ENCODE measurements at places on chromosomes 4 and X.

- no peak for DNase-seq
Observed at GRCh38 chrX:153494061-153494460, 719 bp upstream of the BGN start.

DNA sequence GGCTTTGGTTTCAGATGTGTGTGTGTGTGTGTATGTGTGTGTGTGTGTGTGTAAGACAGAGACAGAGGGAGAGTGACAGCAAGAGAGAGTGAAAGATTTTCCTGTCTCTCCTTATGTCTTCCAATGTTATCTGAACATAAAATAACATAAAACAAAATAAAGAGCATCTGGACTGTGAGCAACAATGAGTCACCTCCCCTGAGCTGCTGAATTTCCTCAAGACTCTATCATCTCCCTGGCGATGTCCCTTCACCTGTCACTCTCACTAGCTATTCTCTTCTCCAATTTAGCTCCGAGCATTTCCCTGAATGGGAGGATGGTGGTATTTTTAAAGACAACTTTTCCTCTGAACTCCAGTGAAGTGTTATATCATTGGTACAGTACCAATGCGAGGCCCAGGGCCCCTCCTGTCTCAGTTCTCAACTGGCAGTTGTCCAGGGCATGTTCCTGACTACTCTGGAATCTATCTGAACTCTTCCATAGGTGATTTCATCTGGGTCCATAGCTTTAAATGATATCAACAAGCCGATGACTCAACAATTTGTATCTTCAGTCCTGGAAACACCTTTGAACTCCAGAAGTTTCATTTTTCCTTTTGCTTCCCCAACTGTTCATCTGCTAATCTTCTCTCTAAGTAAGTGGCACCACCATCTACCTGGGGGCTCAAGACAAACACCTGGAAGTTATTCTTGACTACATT is 195.0 kb upstream of the CLNK start:
- DNase-seq = no peak

GRCh38 chr4:110621839-110622751 is 782 bp downstream of the PITX2 start:
- DNase-seq = no peak

- no peak for DNase-seq
Observed at GRCh38 chr4:68719075-68719473, 48.6 kb upstream of the UGT2B15 start.

DNA sequence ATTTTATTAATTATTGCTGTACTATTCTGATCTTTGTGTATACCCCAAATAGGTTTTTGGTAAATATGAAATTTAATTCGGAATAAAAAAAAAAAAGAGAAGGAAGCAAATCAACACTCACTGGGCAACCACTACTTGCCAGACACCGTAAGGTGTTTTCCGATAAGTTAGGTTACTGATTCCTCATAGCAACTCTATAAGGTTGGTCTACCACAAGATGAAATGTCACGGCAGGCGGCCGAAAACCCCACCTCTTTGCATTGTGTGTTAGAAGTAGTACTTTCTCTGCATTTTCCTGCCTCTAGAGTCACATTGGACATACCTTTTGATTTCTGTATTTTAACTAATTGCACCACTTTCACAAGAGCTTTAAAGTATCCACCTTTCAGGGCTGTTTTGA is 44.5 kb upstream of the RASGEF1B start:
- DNase-seq = no peak

DNA sequence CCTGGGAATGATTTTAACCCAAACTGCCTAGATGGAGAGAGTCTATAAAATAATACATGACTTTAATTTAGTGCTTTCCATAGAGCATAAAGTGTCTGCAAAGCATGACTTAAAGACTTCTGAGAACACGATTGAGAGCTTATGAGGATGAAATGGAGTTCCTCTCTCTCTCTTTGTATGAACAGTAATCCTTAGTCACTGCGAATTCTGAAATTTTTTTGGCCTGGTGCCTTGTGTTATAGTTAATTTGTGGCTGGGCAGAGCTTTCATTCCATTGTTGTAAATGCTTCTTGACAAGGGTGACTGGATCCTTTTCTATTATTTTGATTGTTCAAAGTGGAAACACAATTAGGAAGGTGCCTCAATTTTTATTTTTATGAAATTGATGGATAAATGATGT is 179.5 kb downstream of the CEP135 start:
- DNase-seq = no peak

GRCh38 chrX:65196758-65197360 is 220.6 kb upstream of the ZC4H2 start:
- peak; percentile 2 for DNase-seq

DNA sequence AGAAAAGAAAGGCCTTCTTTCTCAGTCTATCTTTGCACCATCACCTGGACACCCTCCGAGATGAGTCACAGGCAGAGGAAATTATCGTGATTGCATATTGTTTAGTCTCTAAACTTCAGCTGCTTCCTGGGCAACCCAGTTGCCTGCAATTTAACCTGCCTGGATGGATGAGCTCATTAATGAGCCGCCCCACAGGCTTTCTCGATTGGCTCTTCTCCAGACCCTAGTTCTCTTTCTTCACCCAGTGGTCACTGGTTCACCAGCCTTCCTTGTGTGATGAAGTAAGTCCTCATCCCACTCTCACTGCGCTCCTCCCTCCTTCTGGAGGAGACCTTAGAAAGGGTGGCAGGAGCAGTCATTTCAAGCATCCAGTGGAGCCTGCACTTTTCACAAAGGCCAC is 94.4 kb downstream of the SOWAHB start:
- DNase-seq = no peak

DNA sequence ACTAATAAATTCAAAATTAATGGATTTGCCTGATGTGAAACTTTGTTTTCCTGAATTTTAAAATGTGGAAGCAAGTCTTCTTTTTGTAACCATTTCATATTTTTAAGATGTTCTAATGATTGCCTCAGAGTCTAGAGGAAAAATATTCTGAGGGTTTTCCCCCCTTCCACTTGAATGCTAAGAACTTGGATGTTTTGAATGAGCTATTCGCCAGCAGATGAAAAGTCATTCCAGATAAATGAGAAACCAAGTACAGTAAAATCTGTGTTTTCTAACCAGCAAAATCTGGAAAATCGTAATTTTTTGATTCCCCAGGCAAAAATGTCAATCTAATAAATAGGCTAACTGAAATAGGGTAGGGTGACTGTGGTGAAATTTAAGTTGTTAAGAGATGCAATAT is 45.6 kb downstream of the SLIT2 start:
- DNase-seq = no peak

- DNase-seq = no peak
Observed at GRCh38 chrX:149002320-149002719, 501.9 kb downstream of the AFF2 start.

DNA sequence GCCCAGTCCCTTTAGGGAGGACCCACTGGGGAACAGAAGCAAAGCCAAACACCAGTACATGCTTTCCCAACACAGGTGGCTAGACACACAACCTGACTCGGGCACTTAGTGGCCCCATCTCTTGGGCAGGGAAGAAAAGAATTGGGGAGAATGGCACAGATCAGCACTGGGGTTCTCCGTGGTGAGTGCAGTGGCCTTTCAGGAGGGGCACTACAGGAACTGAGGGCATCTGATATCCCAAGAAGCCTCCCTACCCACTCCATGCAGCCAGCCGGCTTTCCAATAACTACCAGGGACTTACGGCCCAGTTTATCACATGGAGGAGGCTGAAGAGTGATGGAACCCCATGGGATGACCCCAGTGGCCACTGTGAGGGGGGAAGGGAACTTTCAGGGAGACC is 23.0 kb downstream of the RGN start:
- no peak for DNase-seq

DNA sequence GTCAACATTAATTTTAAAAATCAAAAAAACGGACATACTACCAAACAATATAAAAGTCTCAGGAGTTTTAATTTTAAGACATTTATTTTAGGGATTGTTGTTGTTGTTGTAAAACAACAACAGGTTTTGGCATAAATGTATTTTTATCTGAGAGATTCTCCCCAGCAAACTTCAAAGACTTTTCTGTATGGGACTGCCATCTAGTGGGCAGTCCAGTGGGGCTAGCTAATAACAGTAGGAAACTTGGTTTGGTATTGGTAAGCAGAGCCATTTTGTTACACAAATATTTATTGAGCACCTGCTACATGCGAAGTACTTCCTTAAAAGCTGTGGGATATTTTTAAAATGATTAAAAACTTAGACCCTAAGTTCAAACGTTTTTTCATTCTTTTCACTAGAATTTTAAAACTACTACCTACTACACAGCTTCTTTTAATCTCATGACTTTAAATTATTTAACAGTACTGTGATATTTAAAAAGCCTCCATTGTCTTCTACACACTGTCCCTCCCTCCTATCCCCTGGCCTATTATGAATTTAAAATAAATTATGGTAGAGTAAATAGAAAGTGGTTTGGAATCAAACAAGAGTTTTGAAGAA is 1028.4 kb upstream of the INTU start:
- no peak for DNase-seq

DNA sequence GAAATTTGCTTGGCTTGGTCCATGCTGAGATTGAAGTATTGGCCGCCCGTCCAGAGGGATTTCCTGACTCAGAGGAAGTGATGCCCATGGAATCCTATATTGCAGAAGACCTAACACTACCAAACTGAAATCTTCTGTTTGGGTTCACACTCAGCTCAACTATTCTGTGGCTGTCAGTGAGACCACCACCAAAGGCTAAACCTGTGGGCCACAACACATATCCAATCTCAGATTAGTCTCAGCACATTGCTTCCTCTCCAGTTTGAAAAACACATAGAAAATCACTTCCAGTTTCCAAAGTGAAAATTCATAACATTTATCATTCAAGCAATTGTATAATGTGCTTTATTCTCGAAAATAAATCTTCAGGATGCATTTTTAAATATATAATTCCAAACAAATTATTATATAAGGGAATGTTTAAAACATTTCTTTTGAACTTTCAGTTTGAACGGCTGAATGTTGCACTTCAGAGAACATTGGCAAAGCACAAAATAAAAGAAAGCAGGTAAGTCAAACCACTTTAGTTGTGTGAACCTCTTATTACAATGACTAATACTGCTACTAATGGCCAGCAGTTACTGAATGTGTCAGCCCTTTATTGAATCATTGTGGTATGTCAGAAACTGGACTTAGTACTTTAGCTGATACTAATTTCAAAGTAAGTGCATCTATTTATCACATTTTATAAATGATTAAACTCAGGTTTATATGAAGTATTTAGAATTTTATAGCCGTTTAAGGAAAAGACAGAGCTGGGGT is 37.0 kb downstream of the GUCY1A1 start:
- DNase-seq = no peak

DNA sequence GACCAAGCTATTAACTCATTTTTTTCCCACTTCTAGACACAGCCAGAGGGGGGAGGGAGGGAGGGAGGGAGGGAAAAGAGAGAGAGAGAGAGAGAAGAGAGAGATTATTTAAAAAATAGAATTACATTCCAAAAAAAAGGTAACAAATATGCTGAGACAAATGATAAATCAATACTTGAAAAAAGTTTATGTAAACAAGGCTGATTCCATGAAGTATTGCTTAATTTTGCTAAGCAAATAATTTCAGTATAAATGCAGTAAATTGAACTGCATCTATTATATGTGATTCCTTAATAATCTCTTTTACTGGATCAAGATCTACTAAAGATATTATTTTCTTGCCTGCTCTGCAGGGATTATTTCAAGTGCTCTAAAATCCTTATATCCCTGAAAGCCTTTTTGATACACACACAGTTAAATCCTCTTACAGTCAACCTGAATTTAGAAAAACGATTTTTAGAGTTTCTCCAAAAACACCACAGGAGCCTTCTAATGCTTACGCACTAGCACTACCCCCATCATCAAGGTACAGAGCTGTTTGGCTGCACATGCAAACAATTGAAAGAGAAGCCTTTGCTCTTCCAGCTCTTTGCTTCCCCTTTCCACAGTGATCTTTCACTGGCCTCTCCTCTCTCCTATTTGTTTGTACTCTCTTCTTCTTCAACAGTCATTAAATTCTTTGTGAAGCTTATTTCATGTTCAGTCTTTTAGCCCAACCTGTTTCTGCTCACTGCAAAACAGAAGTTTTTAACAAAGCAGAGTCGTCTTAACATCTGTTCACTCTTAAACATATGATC is 426.3 kb upstream of the FAM241A start:
- no peak for DNase-seq

All from activated T-cell treated with anti-CD3 and anti-CD28 coated beads, Interleukin-2, amount 50 U/mL, for 72 hours (primary cell).